Amygdala (tissue), 56 donors: ENCODE measurements at places on chromosomes 13 and 19.

- DNase-seq: no peak
Observed at GRCh38 chr19:3179739-3180293, 1.2 kb downstream of the S1PR4 start.

DNA sequence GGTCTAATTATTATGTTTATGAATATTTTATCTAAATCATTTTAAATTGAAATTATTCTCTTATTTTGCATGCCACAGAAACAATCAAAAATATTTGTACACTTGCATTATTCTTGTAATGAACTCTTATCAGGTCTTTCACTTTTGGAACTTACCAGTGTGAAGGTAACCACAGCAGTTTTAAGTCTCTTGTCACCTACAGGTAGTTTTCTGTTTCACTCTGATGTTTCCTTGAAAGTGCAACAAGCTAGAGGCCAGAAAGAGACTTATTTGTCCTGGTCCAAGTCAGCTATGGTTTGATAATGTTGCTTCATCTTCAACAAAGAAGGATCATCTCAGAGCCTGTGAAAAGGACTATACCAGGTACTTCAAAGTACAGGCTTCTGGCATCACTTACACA lies 133.4 kb upstream of the NBEA start:
- no peak for DNase-seq

DNA sequence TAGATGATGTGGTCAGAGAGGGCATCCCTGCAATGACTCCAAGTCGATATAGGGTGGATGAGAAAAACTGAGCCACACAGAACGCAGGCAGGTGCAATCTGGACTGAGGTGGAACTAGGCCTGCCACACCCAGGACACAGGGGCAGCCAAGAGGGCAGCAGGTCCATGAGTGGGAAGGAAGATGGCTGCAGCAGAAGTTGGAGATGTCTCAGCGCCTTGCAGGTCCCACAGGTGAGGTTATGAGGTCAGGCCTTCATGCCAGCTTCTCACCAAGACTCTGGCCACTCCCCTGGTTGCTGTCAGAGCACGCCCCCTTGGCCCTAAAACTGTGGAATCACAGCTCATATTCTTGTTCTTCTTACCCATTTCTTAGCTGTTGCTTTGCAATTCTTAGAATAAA lies 147.7 kb upstream of the VSTM2B start:
- DNase-seq: no peak

DNA sequence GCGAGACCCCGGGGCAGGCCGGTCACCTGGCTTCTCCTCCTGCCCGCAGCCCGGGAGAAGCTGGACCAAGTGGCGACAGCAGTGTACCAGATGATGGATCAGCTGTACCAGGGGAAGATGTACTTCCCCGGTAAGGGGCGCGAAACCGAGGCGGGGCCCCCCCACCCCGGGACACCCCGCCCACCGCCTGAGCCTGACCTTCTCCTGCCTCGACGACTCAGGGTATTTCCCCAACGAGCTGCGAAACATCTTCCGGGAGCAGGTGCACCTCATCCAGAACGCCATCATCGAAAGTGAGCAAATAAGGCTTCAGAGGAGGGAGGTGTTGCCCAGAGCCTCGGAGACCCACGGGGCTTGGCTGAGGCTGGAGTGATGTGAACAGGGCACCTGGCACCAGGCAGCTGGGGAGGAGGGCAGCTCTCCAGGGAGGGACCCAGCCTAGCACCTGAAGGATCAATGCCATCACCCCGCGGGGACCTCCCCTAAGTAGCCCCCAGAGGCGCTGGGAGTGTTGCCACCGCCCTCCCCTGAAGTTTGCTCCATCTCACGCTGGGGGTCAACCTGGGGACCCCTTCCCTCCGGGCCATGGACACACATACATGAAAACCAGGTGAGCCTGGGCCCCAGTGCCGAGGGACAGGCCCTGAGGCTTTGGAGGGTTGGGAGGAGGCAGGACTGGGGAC lies 629 bp downstream of the IZUMO4 start:
- DNase-seq: no peak

- DNase-seq: no peak
Observed at GRCh38 chr19:12784871-12785430, 6.3 kb upstream of the JUNB start.

- no peak for DNase-seq
Observed at GRCh38 chr13:98098516-98098915, 44.4 kb upstream of the FARP1 start.

DNA sequence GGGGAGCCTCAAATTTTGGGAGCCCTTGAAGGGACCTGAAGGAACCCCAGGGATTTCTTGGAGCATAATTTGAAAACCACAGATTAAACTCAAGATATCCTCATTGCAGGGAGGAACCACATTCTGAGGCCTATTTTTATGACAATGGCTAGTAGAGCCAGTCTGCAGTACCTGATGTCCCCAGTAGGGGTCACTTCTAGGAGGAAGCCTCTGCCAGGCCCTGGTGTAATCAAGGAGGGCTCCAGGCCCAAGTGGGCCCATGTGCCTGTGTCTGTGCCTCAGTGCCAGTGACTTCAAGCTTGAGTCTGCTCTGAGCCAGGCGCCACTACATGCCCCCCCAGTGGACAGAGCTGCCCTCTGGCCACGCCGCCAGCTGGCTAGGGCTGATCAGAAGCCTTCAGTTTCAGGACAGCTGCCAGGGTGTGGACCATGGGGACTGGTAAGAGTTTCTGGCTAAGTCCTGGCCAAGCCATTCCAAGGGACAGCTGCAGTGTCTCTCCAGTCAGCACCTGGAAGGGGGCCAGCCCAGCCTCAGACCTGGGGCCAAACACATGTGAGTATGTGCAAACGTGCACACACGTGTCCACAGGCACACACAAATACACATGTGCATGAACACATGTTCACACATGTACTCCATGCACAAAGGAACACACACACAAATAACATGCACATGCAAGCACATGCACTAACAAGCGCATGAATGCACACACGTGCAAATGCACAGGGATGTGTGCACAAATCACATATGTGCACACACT lies 20.5 kb upstream of the SLC7A10 start:
- no peak for DNase-seq

GRCh38 chr19:17155251-17155650 lies 59.9 kb upstream of the USE1 start:
- DNase-seq: no peak

GRCh38 chr13:87669379-87669978 lies 1.7 kb upstream of the SLITRK5 start:
- DNase-seq: no peak

GRCh38 chr19:16920816-16921529 lies 32.2 kb downstream of the F2RL3 start:
- DNase-seq: no peak

GRCh38 chr13:106804991-106805390 lies 237.1 kb upstream of the ARGLU1 start:
- no peak for DNase-seq

DNA sequence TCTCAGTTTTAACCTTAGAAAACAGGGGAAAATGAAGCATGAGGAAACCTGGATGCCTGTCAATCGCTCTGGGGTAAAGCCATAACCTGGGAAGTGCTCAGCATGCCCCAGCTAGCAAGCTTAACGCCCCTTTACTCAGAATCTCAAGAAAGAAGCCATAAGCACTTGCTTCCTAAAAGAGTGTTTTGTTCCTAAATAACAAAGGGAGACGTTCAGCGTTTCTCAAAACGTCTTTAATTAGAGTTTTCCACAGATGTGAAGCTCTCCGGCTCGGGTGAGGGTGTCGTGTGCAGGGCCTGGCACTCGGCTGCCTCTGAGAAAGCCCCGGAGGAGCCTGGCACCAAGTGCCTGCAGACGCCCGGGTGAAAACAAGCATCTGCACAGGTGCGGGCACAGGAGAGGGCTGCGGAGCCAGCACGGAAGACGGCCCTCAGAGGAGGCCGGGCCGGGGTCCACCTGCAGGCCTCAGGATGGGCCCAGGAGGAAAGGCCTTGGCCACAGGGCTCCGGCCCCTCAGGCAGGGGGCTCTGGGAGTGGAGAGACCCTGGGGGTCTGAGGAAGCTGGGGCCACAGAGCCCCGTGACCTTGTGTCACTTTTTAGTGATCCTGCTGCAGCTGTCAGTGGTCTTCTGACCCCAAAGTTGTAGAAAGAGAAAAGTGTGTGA lies 6.2 kb downstream of the GAS6 start:
- DNase-seq: no peak

DNA sequence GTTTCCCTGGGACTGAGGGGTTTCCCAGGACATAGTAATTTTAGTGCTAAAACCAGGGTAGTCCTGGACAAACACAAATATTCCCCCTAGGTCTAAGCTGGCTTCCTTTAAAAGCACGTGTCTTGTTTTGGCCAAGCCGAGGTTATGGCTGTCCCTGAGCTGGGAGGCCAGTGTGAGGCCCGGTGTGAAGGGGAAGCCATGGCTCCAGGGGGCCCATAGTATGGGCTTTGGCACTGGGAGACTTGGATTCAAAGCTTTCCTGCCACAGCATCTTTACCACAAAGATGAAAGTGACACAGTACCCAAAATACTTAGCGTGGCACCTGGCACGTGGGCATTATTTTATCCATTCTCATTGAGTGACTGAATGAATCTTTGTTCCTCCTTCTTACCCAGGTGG lies 345.2 kb downstream of the ZNF536 start:
- DNase-seq: no peak

DNA sequence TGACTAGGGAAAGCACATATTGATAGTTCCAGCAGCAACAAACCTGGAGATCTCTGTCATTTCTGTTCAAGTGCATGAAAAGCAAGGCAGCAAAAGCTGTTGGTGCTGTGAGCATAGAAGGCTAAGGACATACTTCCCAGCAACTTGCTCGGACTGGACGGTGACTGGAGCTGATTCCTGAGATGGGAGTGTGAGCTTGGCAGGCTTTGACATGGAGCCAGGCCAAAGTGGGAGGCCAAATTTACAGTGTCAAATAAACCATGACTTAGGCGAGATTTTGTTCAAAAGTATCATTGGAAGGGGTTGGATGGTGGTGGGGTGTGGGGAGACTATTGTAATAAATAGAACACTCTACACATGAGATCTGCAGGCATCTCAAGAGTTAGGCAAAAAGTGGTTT lies 5.9 kb upstream of the ARGLU1 start:
- DNase-seq: no peak

DNA sequence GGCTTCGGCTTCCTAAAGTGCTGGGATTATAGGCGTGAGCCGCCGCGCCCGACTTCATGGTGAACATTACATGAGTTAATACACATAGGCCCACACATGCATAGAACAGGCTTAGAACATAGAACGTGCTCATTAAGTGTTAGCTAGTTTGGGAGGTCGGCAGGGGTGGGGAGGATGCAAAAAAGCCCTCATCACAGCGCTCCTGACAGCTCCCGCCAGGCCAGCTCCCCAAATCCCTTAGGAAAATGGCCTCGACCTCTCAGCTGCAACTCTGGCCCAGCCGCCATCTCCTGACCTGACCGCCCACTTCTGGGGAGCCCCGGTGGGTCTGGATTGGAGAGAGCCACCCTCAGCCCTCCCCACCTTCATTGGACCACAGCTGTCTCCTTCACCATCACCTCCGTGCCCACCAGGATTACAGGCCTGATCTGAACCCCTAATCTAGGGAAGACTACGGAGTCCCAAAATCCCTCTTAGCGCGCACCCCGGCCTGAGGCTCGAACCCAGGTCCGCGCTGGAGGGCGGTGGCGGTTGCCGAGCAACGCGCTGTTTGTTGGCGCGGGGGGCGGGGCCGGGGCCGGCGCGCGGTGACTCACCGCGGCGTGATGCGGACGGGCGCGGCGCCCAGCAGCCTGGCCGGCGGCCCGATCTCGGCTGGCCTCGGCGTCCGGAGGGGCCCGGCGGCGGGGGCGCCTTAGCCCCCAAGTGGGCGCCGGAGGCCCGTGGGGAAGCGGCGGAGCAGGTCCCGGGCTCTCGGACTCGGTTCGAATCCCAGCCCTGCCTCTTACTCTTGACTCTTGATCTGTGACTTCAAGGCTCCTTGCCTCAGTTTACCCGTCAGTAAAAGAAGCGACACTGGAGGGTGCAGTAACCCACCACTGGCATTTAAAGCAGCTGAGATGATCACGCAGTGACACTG lies 26.7 kb upstream of the NANOS3 start:
- peak; percentile 25 for DNase-seq

DNA sequence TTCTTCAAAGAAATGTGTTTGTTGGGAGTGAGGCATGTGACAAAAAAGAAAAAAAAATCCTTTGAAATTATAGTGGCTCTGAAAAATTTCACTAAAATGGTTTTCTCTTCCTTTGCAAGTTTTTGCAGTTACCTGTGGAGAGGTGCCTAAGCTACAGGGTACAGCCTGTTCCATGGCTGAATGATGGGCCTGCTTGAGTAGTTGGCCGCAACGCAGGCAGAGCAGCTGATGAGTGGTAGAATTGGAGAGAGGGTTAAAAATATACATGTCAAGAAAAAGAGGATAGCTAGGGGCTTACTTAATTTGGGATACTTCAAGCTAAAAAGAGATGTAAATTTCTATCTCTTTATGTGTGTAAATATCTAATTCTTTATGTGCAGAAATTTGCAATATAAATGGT lies 629.1 kb upstream of the SLC10A2 start:
- no peak for DNase-seq

DNA sequence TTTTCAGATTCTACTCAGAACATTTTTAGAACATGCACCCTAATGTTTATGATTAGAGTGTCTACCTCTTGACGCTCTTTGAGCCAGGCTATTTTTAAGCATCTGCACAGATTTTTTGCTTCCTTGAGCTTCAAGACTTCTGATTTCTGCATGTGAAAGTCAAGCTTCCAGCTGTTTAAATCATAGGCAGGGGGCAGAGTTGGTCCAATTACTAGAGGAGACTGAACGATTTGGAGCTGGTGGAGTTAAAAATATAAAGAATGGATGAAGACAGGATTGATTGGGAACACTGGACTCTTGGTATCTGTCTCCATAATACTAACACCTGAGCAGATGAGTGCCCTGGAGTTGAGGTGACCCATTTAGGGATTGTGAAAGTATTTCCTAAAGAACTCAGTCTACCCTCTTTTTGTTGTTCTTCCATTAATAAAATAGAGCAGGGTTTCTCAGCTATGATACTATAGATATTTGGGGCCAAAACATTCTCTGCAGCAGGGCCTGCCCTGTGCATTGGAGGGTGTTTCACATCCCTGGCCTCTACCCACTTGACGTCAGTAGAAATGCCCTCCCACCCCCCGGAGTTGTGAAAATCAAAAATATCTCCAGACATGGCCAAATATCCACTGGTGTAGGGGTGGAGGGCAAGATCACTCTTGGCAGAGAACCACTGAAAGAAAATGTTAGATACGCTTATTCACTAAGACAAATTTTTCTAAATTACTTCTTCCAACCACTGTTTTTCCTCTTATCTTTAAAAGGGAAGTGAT lies 160.1 kb downstream of the COG6 start:
- DNase-seq: no peak

- DNase-seq: no peak
Observed at GRCh38 chr19:19257137-19257536, 16.0 kb downstream of the TM6SF2 start.

DNA sequence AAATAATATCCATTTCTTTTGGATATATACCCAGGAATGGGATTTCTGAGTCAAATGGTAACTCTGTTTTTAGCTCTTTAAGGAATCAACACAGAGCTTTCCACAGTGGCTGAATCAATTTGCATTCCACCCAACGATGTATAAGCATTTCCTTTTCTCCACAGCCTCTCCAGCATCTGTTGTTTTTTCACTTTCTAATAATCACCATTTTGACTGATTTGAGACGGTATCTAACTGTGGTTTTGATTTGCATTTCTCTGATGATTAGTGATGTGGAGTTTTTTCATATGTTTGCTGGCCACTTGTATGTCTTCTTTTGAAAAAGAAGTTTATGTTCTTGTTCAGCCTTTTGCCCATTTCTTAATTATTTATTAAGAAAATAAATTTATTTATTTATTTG lies 352.2 kb upstream of the OBI1 start:
- no peak for DNase-seq

- DNase-seq: no peak
Observed at GRCh38 chr13:52421216-52421615, 15.2 kb upstream of the THSD1 start.

GRCh38 chr13:21395953-21396352 lies 63.1 kb downstream of the ZDHHC20 start:
- DNase-seq: no peak

GRCh38 chr19:55173714-55174409 lies 6.2 kb downstream of the SYT5 start:
- no peak for DNase-seq
